ENCODE measurements at places on chromosomes 11 and 22.

DNA sequence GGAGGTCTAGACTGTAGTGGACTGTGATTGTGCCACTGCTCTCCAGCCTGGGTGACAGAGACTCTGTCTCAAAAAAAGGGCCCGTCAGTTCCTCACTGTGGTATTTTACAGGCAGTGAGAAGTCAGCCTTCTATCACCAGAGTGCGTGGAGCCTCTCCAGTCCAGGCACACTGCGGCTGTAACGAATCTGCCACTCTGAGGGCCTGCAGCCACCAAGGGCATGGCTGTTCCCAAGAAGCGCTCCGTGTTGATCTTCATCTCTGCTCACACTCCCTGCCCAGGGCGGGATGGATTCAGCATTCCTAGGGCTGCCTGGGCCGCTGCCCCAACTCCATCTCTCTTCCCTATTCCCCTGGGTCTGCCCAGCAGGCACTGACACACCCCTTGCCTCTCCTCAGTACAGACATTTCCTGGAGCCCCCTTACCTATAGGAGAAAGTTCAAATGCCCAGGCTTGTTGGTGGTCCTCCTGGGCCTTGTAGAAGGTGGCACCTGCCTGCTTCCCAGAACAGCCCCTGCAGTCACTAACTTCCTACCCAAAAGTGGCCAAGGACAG lies 148.4 kb downstream of the CACNA1I start:
- DNase-seq, result no peak

- no peak overlapping the region for H3K27ac ChIP-seq
- no peak overlapping the region for H3K4me3 ChIP-seq
- H3K36me3 ChIP-seq, result no peaks in the 10 kb centered on the region
- peaks cover 62% of the 10 kb centered on the region for H3K4me1 ChIP-seq
- DNase-seq, result no peak
These were observed 72.9 kb downstream of the GAB2 start for GRCh38 chr11:78344676-78345075.

DNA sequence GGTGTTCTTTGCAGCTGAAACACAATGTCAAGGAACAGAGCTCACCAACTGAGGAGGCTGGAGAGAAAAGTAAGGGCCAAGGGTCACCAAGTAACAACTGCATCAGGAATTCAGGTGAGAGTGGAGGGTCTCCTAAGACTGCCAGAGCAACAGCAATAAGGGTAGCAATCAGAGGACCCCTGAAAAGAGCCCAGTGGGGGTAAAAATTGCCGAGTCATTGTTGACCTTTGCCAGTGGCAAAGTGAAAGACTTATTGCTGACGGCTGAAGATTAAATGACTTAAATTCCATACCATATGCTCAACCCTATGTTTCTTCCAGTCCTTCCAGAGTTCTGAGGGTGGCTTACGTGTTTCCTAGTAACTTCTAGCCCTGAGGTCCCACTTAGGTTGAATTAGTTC lies 51.9 kb upstream of the ARHGAP42 start:
- H3K36me3 ChIP-seq, result no peaks in the 10 kb centered on the region
- no peak overlapping the region for H3K4me3 ChIP-seq
- no peak overlapping the region for H3K27ac ChIP-seq

- H3K4me1 ChIP-seq, result no peaks in the 10 kb centered on the region
- no peaks in the 10 kb centered on the region for H3K27me3 ChIP-seq
- H3K36me3 ChIP-seq, result no peaks in the 10 kb centered on the region
- no peak overlapping the region for H3K4me3 ChIP-seq
- DNase-seq, result no peak
These were observed 120.1 kb upstream of the OR9Q1 start for GRCh38 chr11:57903441-57904123.

- H3K4me3 ChIP-seq, result no peak overlapping the region
- H3K27ac ChIP-seq, result no peak overlapping the region
- DNase-seq, result no peak
- H3K36me3 ChIP-seq, result no peaks in the 10 kb centered on the region
These were observed 267.4 kb upstream of the ISX start for GRCh38 chr22:34798605-34799004.

Measured in tibial artery (tissue), 4 donors.